Activated CD4-positive, alpha-beta T cell treated with anti-CD3 and anti-CD28 coated beads for 1 hour (primary cell): ENCODE measurements at places on chromosomes 4 and X.

DNA sequence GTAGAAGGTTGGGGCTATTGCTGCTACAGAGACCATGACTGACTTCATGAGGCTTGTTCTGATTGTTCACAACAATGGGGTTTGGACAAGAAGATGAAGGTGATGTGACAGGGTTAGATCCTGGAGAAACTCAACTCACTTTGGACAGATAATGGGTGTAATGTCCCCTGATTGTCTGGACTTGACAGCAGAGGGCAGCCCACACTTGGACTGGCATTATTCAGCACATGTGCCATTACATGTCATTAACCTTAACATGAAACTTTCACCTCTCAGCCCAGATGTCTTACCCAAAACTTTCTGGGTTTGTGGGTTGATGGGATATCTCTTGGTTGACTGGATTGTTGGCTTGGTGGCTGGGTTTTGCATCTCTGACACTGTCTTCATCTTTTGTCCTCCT, 101.5 kb downstream of the MXRA5 start:
- no peak for DNase-seq

DNA sequence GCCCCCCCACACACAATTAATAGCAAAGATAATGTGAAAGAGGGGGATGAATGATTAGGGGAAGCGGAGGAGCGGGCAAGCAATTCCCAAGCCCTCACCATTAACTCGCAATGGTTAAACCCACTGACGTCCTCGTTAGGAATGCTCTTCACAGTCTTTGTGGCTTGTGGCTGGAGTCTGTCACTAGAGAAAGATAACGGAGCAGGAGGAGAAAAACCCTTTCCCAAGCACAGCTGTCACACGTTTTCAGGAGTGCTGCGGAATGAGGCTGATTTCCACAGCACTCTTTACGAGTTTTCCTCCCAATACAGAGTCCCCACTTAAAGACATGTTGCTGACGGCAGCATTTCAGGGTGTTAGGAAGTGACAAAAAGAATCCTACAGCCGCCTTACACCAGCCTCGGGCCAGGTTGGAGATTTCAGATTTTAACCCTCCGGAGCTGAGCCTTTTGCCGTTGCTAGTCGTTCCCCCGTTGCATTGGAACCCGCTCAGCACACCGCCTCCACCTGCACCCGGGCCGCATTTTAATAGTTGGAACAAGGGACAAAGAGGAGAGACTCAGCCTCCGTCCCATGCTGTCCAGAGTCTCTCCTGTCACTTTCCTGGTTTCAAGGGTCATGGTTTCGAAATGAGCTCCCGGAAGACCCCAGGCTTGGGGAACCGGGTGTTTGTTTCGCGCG, 92.2 kb downstream of the GEMIN8 start:
- DNase-seq: no peak

DNA sequence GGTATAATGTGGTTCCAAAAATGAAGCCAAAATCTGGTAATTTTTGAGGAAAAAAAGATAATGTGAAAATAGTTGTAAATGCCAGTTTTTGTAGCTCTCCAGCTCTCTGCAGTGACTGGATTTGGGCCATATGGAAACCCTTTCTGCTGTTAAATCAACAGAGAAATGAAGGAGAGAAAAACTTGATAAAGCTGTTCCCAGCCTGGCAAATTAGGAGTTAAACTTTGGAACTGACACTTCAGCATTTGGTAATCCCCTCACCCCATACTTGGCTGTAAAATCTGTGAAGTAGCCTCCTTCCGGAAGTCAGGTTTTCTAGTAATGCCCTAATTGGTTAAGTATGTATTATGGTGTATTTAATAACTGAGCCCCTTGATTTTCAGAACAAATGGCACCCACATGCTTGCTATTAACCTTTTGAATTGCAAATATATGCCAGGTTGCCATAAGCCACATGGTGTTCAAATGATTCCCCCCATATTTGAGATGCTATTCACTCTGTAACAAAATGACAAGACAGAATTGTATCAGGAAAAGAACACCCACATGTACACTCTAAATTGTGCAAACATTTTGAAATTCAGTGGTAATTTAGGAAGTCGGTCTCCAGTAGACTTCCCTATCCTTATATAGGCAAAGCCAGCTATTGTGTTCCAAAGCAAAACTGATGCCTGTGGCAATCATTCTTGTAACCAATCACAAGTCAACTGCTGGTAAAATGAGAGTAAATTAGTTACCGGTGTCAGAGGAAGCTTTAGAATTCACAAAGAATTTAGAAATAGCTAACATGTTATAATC, 96.3 kb upstream of the ADAMTS3 start:
- DNase-seq: no peak

GRCh38 chr4:13543839-13544605, at the start of gene NKX3-2:
Gene NKX3-2 (minus strand): TSS chr4:13544508. CDS start chr4:13544414, 94 bp downstream.
- DNase-seq: no peak

- DNase-seq: no peak
Observed at GRCh38 chr4:114272226-114272625, 292.8 kb upstream of the ARSJ start.

DNA sequence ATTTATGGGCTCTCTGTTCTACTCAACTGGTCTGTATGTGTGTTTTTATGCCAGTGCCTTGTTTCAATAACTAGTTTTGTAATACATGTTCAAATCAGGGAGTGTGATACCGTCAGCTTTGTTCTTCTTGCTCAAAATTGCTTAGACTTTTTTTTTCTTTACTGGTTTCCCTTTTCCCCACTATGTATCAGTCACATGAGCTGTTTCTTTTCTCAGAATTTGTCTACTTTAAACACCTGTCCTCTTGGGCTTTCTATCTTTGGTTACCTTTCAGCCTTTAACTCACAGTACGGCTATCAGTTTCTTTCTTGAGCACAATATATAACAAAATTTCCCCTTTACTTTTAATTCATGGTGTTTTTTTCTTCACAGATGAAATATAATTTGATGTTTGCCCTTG, 5.4 kb upstream of the GLRA3 start:
- no peak for DNase-seq

DNA sequence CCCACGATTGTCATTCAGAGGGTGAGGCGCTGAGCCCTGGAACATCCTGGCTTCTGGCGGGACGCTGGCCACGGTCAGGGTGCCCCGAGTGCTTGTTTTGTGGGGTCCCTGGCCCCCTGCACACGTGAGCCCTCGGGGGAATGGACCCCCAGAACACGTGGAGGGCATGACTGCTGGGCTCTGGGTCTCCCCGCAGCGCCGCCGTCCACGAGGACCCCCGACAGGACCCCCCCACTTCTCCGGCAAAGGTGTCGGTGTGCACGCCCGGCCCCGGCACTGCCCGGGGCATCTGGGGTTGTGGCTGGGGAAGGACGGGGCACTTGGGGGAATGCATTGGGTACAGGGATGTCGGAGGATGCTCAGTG, 13.9 kb upstream of the GTPBP6 start:
- DNase-seq: no peak

DNA sequence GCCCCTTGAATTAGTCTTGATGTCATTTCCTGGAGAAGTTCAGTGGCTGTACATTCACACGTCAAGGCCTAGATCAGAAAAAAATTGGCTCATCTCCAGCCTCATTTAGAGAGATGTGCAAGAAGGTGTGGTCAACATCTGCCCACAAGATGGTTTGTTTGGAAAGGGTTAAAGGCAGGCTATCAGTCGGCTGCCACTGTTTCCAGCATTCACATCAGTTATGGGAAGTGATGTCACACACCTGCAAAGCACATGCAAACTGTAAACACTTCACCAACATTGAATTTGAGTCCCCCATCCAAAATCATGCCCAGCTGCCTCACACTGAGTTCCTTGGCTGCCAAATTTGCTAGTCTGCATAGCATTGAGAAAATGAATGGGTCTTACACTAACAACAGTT, 498.3 kb upstream of the INTU start:
- DNase-seq: no peak

- no peak for DNase-seq
Observed at GRCh38 chr4:158203929-158204328, 6.4 kb upstream of the TMEM144 start.

DNA sequence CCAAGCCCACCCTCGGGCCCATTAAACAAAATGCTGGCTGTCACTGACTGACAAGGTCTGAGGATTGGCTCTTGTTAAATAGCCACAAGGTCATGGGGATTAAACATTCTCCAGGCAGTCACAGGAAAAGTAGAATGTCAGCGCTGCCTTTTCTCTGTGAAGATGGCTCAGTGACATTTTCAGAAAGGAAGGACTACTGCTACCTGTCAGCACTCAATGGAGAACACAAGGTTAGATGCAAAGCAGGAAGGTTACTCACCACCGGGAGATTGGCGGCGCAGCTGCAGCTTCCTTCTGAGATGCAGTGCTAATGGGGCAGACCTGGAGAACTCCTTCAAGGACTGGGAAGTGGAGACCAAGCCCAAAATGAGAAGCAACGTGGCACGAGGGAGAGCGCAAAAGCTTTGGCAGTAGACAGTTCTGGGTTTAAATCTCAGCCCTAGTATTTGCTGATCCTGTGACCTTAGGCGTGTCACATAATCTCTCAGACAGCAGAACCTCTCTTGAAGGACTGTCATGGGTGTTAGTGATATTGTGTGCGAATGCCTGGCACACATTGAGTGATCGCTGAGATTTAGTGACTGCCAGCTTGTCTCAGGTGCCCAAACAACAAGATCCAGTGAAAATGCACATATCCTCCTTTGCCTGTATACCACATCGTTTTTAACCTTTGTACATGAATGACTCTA, 213.1 kb upstream of the BOD1L1 start:
- DNase-seq: no peak

- DNase-seq: no peak
Observed at GRCh38 chr4:124334119-124334518, 378.4 kb downstream of the ANKRD50 start.

DNA sequence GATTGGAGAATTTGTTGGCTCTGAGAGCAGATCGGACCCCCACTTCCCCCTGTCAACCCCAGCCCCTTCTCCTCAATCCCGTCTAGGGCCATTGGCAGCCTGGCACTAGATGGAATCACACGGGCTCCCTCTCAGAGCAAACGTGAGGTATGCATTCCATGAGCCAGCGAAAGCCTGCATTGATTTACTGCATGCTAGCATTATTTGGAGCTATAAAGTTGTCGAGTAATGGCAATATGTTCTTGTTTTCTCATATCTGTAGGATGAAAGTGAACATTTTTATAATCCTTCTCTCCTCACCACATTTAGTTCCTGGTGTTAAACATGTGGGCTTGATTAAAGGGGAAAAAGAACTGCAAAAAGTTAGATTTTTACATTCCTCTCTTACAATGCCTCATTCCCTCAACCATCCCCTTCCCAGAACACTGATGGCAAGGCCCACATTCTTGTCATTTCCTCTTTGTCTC, 159.2 kb downstream of the SPRY1 start:
- DNase-seq: no peak

GRCh38 chr4:159103384-159103990, 608 bp downstream of the RAPGEF2 start:
- DNase-seq: peak; percentile 17

DNA sequence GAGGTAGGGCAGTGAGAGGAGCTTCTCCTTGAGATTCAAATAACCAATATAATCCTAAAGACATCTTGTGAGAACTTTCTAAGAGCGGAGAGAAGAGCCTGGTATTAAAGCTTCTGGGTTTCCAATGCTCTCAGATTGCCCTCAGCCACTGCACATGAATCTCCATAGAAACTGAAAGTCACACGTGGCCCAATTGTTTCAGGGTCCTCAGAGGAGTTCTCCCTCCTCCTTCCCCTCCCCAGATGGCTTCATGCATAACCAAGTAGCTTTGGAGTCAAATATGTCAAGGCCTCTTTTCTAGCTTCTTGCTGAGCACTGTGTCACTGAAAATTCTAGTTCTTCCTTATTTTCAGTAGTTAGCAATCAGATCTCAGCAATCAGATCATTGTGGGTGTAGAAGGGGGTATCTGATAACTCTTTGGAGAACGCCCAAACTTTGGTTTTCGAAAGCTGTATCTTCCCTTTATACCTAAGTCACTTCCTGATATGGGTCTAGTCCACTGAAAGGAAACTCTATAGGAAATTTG, 2.2 kb downstream of the BTK start:
- no peak for DNase-seq

- DNase-seq: no peak
Observed at GRCh38 chr4:41693629-41694028, 54.9 kb downstream of the PHOX2B start.

GRCh38 chr4:24244663-24245490, 339.5 kb downstream of the DHX15 start:
- no peak for DNase-seq

DNA sequence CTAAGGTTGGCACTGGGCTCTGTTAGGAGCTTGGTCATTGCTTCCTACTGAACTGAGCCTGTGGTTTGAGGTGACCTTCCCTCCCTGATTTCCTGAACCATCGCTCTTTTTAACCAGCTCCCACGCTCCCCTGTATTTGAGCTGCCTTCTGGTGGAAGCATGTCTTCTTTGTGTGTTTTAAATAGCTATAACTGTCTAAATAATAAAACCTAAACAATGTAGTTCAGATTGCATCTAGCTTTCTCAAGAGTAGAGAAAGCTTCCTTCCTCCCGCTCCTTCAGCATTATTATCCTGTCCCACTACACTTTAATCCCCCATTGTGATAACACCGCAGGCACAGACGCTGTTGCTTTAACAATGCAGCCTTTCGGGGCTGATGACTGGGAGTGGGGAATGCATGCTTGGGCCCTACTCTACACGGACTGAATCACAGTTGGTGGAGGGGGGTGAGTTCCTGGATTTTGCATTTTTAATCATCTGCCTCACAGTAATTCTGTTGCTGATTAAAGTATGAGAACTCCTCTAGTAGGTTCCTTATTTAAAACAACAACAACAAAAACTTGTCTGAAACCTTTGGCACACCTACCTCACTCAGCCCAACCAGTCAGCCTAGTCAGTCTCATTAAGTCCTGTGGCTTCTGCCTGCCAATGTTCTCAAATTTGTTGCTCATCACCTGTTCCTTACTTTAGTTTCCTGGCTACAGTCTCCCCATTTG, 6.6 kb downstream of the SMS start:
- no peak for DNase-seq

DNA sequence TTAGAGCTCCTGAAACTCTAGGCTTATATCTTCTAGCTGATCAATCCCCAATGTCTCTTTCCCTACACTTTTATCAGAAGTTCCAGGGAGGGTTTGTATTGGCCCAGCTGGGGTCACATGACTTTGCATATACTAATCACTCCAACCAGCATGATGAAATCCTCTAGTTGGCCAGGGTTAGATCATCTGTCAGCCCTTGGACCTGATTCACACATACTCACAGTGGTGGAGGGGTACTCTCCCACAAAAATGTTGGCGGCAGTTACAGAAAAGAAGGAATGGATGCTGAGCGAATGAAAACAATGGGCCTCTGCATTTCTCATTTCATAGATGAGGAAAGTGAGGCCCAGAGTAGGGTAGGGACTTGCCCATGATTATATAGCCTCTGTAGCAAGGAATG, 151.1 kb downstream of the PJA1 start:
- no peak for DNase-seq

DNA sequence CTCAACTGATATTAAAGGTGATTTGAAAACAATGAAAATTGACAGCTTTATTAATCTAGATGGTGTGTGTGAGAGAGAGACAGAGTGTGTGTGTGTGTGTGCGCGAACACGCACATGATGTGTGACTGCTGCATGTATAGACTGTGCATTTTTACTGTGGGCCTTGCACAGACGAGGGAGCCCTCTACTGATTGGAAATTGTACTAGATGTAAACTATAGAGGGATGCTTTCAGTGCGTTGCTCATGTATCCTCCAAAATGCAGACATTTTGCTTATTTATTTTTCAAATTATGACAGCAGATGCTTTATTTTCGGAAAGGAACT, 168.4 kb upstream of the GK2 start:
- DNase-seq: no peak
